ENCODE measurements at places on chromosomes 1 and 21.

- no peak for DNase-seq
These were observed 18.9 kb downstream of the CAPN2 start for GRCh38 chr1:223731133-223731770.

DNA sequence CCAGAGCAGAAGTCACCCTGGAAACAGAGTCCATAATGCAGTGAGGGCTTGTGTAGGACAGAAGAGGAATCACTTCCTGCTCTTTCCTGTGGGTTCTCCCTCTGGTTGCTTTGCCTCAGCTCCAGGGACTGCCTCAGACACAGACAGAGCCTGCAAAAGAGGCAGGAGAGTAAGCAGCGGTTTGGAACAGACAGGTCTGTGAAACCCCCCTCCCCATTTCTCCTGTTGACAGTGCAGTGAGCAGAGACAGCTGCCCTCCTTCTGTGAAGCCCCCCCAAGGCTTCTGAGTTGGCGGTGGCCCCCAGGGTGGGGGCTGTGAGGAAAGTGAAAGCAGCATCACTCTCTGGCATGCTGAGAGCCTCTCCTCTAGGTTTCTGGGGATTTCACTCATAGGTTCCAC lies 53.0 kb downstream of the MAB21L3 start:
- DNase-seq: no peak

DNA sequence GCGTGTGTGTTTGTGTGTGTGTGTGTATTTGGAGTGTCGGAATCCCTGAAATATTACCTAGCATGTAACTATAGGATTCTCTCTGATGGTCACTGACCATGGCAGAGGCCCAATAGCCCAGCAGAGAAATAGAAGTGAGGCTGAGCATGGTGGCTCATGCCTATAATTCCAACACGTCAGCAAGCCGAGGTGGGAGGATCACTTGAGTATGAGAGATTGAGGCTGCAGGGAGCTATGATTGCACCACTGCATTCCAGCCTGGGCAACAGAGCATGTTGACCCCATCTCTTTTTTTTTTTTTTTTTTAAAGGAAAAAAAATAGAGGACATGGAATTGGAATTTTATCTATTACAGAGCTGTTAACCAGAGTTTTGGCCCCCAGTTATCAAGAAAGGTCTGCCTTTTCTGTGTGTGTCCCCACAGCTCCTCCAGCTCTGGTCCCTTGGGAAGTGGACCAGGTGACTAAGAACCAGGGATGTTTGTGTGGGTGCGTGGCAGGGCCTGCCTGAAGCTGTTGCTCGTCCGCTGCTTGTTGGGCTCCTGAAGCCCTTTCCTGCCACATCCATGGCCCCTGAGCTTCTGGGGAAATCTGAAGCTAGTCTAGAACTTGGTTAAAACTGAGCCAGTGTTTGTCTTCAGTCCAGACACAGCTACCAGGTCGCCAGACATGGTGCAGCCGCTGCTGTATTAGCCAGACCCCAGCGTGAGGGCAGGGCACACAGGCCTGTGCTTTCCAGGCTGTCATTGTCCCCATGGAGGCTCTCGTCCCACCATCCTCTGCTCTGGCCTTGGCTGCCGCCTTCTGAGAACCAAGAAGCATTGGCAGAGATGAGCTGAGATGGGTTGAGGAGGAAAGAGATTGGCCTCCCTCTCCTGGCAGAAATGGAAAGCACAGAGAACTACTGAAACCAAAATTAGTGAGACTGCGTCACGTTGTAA lies 25.5 kb downstream of the CAPN9 start:
- DNase-seq: peak; percentile 14

GRCh38 chr1:116915086-116915661 lies 5.5 kb downstream of the PTGFRN start:
- DNase-seq: no peak

GRCh38 chr1:26696654-26697430 lies 1.0 kb downstream of the ARID1A start:
- no peak for DNase-seq

DNA sequence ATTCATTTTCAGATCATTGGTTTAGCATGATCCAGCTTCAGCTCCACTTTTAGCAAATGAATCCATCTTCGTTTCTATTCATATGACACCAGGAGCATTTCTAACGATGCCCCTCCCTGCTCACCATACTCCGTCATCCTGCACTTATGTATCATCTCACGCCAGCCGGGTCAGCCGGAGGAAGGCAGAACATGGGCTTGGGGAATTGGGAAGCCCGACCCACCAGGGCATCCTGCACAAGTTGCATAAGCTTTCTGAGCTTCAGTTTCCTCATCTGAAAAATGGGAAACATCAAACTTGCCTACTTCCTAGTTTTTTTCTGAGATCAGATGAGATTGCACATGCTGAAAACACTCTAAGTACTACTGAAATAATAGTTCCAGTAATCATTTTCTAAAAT lies 194.7 kb downstream of the AK5 start:
- no peak for DNase-seq

- no peak for DNase-seq
These were observed 32.4 kb downstream of the ZBTB17 start for GRCh38 chr1:15943328-15943991.

DNA sequence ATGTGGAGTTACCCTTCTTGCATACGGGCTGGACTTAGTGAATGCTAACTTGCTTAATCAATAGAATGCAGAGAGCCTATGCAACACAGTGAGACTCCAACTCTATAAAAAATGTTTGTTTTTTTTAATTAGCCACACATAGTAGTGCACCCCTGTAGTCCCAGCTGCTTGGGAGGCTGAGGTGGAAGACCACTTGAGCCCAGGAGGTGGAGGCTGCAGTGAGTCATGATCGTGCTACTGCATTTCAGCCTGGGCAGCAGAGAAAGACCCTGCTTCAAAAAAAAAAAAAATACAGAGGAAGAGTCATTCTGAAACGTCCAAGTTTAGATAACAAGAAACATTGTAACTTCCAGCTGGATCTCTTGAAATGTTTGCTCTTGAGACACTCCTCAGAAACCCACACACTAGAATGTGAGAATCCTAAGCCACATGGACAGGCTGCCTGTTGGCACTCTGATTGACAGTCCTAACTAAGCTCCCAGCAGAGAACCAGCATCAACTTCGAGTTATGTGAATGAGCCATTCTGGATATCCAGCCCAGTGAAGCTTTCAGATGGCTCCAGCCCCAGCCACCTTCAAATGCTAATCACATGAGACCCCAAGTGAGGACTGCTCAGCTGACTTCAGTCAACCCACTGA lies 20.0 kb upstream of the CAP1 start:
- no peak for DNase-seq

- peak; percentile 76 for DNase-seq
These were observed 34.0 kb downstream of the MAP3K7CL start for GRCh38 chr21:29164323-29164942.

- no peak for DNase-seq
These were observed 76.1 kb upstream of the HOOK1 start for GRCh38 chr1:59738591-59739015.

GRCh38 chr1:65792669-65793358 lies at the start of gene PDE4B:
Gene PDE4B (plus strand): TSS chr1:65792895.
- DNase-seq: no peak

DNA sequence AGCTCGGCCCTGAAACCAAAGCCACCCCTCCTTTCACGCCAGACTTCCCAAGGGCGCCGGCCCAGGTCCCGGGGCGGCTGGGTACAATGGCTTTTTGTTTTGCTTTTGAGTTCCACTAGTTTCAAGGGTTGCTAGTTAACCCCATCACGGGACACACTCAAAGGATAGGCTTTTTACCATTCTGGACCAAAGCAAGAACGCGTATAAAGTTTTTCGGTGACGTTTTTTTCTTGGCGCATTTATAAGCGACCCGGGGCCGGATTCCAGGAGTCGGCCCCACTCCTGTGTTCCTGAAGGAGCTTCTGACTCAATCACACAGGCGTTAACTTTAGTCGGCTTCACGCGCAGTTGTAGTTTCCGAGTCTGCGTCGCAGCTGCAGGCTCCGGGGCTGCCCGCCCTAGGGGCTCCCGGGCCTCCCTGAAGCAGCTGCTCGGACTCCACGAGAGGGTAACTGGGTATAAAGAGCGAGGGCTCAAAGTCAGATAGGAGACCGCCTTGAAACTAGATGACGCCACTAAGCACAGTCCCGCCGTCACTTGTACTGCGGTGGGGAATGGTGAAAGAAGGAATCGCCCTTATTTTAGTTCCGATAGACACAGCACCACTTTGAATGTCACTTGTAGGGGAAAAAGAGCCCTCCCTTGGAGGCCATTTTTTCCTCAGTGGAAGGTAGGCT lies 707 bp upstream of the KLHL21 start:
- DNase-seq: peak; percentile 77

DNA sequence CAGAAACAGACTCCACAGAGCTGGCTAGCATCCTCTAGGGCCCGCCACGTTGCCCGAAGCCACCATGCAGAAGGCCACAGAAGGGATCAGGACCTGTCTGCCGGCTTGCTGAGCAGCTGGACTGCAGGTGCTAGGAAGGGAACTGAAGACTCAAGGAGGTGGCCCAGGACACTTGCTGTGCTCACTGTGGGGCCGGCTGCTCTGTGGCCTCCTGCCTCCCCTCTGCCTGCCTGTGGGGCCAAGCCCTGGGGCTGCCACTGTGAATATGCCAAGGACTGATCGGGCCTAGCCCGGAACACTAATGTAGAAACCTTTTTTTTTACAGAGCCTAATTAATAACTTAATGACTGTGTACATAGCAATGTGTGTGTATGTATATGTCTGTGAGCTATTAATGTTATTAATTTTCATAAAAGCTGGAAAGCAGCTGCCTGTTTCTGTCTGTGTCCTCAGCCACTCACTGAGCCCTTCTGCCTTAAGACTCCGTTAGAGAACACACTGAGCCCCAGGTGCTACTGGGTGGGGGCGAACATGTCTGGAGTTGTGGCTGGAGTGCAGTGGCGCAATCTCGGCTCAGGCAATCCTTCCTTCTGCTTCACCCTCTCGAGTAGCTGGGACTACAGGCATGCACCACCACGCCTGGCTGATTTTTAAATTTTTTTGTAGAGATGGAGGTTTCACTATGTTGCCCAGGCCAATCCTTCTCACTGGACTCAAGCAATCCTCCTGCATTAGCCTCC lies 14.8 kb downstream of the MFSD2A start:
- no peak for DNase-seq

DNA sequence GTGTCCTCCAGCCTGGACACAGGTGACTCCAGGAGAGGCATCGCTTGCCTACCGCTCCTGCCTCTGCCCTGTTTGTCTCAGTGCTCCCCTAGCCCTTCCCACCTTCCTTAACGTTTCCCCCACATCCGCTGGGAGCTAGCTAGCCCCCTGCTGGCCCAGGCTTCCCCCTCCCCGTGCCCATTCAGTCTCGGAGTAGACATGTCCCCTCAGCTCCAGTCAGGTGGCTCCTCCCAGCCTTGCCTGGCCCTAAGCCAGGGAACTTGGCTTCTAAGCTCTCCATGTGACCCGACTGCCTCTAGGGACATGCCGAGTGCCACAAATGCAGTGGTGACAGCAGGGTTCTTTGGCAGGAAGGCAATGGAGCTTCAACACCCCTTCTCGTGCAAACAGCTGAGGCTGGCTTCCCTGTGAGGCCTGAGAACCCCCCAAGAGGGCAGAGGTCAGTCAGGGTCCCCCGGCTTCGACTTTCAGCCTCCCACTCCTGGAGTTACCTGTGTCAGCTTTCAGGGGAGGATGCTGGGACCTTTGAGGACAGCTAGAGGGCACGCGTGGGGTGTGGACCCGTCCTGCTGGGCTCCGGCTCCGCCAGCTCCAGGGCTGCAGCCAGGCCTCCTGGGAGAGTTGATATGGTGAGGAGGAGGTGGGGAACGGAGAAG lies 16.2 kb downstream of the DRAXIN start:
- DNase-seq: peak; percentile 89

DNA sequence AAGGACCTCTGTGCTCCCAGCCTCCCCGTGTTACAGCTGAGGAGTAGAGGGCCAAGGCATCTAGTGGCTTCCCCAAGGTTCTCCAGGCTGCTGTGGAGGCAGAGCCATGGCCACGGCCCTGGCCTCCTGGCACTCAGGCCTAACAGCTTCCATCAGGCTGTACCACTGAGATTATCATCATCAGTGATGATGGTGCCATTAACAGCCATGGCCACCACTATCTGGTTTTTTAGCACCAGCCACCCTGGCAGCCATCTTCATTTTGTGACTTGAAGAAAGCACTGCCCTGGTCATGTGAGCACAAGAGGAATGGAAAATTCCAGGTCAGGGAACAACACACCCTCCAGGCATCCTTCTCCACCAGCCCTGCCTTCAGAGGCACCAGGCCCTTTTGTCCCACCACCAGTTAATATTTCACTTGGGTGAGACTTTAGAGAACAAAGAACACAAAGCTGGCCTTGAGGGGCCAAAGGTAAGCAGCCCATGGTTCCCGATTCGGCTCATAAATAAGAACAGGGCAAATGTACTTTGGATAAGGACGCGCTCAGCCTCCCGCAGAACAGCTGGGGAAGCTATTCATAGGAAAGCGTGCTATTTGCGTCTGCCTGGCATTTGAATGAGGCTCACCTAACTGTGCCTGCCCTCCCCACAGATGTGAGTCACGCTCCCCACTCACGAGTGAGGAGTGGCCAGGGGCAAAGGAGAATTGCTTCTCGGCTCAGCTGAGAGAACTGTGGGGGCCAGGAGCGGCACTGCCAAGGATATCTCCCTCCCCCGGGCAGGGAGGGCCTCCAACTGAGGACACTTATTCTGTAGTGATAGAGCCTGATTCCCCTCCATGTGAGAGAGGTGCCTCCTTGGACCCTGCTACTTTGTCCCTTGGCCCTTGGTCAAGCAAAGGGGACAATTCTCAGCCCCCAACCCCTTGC lies 95.6 kb downstream of the CD58 start:
- no peak for DNase-seq

GRCh38 chr1:205449254-205449749 lies 6.5 kb downstream of the BLACAT1 start:
- DNase-seq: no peak

DNA sequence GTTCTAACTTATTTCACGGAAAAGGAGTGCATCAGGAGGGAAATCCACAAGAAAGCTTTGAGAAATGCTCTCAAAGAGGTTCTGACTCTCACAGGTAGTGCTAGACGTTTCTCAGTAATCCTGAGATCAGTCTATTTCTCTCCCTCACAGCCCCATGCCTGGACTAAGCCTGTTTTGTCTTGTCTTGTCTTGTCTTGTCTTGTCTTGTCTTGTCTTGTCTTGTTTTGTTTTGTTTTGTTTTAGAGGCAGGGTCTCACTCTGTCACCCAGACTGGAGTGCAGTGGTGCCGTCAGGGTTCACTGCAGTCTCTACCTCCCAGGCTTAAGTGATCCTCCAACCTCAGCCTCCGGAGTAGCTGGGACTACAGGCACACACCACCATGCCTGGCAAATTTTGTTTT lies 133.3 kb upstream of the SGIP1 start:
- DNase-seq: no peak

- no peak for DNase-seq
These were observed at the start of gene NCMAP for GRCh38 chr1:24555591-24556413. Gene NCMAP (plus strand): TSS chr1:24556087. CDS start chr1:24595431, 39,344 bp downstream.

- peak; percentile 81 for DNase-seq
These were observed 12.3 kb upstream of the DMBX1 start for GRCh38 chr1:46477153-46477929.

DNA sequence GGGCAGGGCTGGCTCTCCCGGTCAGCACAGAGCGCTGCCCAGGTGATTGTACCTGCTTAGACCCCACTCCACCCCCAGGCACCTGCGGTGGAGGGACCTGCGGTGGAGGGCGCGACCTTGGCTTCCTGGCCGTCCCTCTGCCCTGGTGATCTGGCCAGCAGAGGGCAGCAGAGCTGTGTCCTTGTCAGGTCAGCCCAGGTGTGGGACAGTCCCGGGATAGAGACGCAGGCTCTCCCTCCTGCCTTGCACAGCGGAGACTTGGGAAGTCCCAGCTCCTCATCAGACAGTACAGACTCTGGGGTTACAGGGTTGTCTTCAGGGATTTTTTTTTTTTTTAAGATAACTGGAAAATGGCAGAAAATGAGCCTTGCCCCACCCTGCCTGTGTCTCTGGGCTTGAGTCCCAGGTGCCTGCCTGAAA lies 10.0 kb downstream of the SLX9 start:
- DNase-seq: peak; percentile 69

GRCh38 chr1:225844236-225845061 lies 34.5 kb downstream of the EPHX1 start:
- DNase-seq: no peak

Data from hematopoietic multipotent progenitor cell treated with erythropoietin and hydrocortisone succinate and interleukin-3 and kit ligand, for 8 days (in vitro differentiated cells).